ENCODE measurements at places on chromosomes 6 and 20. TPM values are rescaled to one million over a fixed set of nuclear protein-coding genes. Genes with fewer than 3 reads are reported as not detected.

- peaks cover 10% of the 10 kb centered on the region for H3K27me3 ChIP-seq
- H3K4me1 ChIP-seq: peaks cover 15% of the 10 kb centered on the region
- no peak overlapping the region for H3K27ac ChIP-seq
- H3K36me3 ChIP-seq: no peaks in the 10 kb centered on the region
- no peak for DNase-seq
These were observed 38.3 kb upstream of the MRPS18A start for GRCh38 chr6:43725643-43726580.

- no peaks in the 10 kb centered on the region for H3K27me3 ChIP-seq
- no peak overlapping the region for H3K27ac ChIP-seq
- H3K36me3 ChIP-seq: peaks cover 11% of the 10 kb centered on the region
- H3K4me3 ChIP-seq: no peak overlapping the region
- no peak for DNase-seq
These were observed 9.0 kb downstream of the FKBP1A start for GRCh38 chr20:1383623-1384404.

- no peaks in the 10 kb centered on the region for H3K27me3 ChIP-seq
- H3K27ac ChIP-seq: no peak overlapping the region
- peaks cover 20% of the 10 kb centered on the region for H3K4me1 ChIP-seq
- DNase-seq: no peak
These were observed 2.3 kb downstream of the POFUT1 start for GRCh38 chr20:32209850-32210605.

Gene SOBP
- 4.7 TPM for total RNA-seq

Gene ZC2HC1B
- not detected for total RNA-seq

- peaks cover 26% of the 10 kb centered on the region for H3K4me1 ChIP-seq
- peak; percentile 94 for DNase-seq
- H3K36me3 ChIP-seq: peaks cover 11% of the 10 kb centered on the region
These were observed 3.4 kb downstream of the MED20 start for GRCh38 chr6:41917528-41917927.

Gene RCAN2
- 9.9 TPM for total RNA-seq

GRCh38 chr20:19275630-19276071, 63.2 kb downstream of the SLC24A3 start:
- DNase-seq: no peak
- no peaks in the 10 kb centered on the region for H3K36me3 ChIP-seq
- H3K27ac ChIP-seq: no peak overlapping the region
- H3K27me3 ChIP-seq: no peaks in the 10 kb centered on the region
- no peak overlapping the region for H3K4me3 ChIP-seq

DNA sequence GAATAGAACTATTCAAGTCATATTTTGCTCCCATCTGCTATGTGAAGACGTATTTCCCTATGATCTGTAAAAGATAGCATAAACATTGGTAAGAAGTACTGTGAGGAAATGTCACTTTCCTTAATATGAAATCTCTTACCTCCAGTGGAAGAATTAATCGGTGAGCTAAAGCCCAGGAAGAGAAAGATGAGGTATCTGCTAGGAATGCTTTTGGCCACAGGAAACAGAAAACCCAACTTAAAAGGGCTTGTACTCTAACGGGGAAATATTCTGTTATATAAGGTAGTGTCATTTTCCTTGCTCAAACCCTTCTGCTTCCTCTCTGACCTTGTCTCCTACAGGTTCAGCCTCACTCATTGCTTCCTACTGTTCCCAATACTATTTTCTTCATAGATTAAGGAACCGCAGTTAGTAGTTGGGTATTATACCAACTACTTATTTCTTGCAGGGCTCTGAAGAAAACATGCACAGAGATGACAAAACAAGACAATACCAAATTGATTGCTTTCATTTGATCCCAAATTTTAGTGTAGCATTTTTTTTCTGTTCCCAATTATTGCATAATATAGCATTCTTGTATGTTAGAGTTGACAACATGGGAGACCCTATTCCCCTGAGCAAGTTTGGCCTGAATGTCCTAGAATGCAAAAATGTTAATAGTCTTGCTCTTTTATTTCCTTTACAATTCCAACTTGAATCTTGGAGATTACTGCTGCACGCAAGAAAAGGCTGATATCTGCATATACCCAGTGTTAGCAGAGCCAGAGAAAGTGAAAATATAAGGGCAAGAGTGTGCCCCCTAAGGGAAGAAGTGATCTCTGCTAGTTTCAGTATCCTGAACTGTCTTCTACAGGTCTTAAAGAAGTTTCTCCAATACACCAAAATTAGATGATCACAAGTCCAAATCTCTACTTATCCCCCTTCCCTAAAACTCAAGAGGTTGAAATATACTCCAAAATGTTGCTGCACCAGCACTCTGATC, 65.3 kb downstream of the AFG1L start:
- no peak overlapping the region for H3K27ac ChIP-seq
- DNase-seq: peak; percentile 50
- no peak overlapping the region for H3K4me3 ChIP-seq
- peaks cover 9% of the 10 kb centered on the region for H3K4me1 ChIP-seq
- no peaks in the 10 kb centered on the region for H3K27me3 ChIP-seq

Gene FAM217A
- not detected for total RNA-seq

DNA sequence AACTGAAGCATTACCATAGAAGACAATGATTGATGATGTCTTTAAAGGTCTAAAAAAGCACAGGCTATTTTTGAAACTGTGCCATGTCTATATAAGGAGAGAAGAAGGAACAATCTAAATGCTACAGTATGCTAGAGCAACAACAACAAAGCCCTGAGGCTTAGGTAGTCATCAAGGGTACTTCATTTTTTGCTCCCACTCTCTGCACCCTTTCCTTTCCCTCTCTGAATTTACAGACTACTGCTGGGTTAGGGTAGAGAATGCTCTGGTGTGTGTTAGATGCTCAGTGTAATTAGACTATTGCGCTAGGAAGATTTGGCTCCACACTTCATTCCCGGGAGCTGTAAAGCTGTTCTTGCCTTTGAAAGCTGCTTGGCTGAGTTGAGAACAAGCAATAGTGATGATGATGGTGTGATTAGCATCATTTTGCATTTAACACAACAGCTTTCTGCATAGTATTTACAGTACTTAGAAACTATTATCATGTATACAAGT, 1262.5 kb upstream of the CITED2 start:
- no peaks in the 10 kb centered on the region for H3K27me3 ChIP-seq
- H3K36me3 ChIP-seq: no peaks in the 10 kb centered on the region
- no peaks in the 10 kb centered on the region for H3K4me1 ChIP-seq
- DNase-seq: peak; percentile 26

Gene GGTLC1
- total RNA-seq: not detected

- no peaks in the 10 kb centered on the region for H3K36me3 ChIP-seq
- no peak for DNase-seq
- no peak overlapping the region for H3K4me3 ChIP-seq
- peaks cover 11% of the 10 kb centered on the region for H3K27me3 ChIP-seq
- no peak overlapping the region for H3K27ac ChIP-seq
- H3K4me1 ChIP-seq: peaks cover 11% of the 10 kb centered on the region
These were observed 23.6 kb upstream of the SCAF8 start for GRCh38 chr6:154709621-154710020.

DNA sequence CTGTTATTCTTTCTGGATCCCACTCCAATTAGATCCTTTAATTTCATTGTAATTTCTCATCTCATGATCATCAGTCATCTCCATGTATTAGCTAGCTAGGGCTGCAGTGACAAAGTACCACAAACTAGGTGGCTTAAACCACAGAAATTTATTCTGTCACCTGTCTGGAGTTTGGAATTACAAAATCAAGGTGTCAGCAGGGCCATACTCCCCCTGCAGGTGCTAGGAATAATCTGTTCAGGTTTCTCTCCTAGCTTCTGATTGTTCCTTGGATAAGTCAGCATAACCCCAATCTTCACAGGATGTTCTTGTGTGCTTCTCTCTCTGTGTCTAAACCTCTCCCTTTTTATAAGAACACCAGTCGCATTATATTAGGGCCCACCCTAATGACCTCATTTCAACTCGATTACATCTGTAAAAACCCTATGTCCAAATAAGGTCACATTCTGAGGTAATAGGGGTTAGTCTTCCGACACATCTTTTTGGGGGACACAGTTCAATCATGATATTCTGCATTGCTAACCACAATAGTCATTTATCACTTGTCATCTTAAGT, 40.5 kb downstream of the BEND6 start:
- no peak overlapping the region for H3K27ac ChIP-seq
- no peaks in the 10 kb centered on the region for H3K36me3 ChIP-seq
- DNase-seq: no peak

- no peaks in the 10 kb centered on the region for H3K4me1 ChIP-seq
- H3K27ac ChIP-seq: no peak overlapping the region
- H3K27me3 ChIP-seq: no peaks in the 10 kb centered on the region
- H3K36me3 ChIP-seq: no peaks in the 10 kb centered on the region
- no peak overlapping the region for H3K4me3 ChIP-seq
These were observed 585.6 kb downstream of the UTRN start for GRCh38 chr6:144870782-144871181.

Gene ECT2L
- total RNA-seq: not detected

GRCh38 chr20:62219992-62220665, at the start of gene HRH3:
Gene HRH3 (minus strand): TSS chr20:62220278. CDS start chr20:62219970, 308 bp downstream.
- H3K36me3 ChIP-seq: no peaks in the 10 kb centered on the region
- H3K4me1 ChIP-seq: no peaks in the 10 kb centered on the region
- no peak within 1 kb of the TSS for H3K27ac ChIP-seq
- DNase-seq: no peak
- no peak within 1 kb of the TSS for H3K4me3 ChIP-seq
- H3K27me3 ChIP-seq: peaks cover 38% of the 10 kb centered on the region

Gene SLC2A10
- 12.7 TPM for total RNA-seq

GRCh38 chr6:166162599-166163342, 4.9 kb downstream of the TBXT start:
- no peak for DNase-seq
- no peaks in the 10 kb centered on the region for H3K4me1 ChIP-seq
- no peak overlapping the region for H3K4me3 ChIP-seq
- H3K27ac ChIP-seq: no peak overlapping the region
- H3K36me3 ChIP-seq: no peaks in the 10 kb centered on the region

Gene RIPPLY2
- not detected for total RNA-seq

Gene BTNL2
- not detected for total RNA-seq

GRCh38 chr6:148231572-148231971, 111.1 kb upstream of the SASH1 start:
- no peaks in the 10 kb centered on the region for H3K27me3 ChIP-seq
- peaks cover 9% of the 10 kb centered on the region for H3K4me1 ChIP-seq
- H3K36me3 ChIP-seq: no peaks in the 10 kb centered on the region

DNA sequence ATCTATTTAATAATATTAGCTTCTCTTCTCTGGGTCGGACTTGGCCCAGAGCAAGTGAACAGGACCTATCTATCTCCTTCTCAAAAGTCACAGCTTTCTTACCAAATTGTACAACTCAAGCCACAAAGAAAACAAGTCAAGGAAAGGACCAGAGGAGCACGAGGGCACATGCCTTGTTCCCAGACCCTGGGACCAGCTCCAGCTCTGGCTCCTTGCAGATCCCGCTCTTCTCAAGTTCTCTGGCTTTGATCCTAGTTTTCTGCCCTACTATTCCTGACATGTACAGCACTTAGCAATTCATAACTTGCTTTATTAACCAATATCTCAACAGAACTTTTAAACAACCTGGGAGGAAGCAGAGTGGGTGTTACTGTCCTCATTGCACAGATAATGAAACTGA, 185.9 kb downstream of the ESR1 start:
- H3K4me1 ChIP-seq: no peaks in the 10 kb centered on the region
- no peak overlapping the region for H3K27ac ChIP-seq
- no peak overlapping the region for H3K4me3 ChIP-seq
- no peak for DNase-seq
- H3K27me3 ChIP-seq: no peaks in the 10 kb centered on the region
- no peaks in the 10 kb centered on the region for H3K36me3 ChIP-seq

DNA sequence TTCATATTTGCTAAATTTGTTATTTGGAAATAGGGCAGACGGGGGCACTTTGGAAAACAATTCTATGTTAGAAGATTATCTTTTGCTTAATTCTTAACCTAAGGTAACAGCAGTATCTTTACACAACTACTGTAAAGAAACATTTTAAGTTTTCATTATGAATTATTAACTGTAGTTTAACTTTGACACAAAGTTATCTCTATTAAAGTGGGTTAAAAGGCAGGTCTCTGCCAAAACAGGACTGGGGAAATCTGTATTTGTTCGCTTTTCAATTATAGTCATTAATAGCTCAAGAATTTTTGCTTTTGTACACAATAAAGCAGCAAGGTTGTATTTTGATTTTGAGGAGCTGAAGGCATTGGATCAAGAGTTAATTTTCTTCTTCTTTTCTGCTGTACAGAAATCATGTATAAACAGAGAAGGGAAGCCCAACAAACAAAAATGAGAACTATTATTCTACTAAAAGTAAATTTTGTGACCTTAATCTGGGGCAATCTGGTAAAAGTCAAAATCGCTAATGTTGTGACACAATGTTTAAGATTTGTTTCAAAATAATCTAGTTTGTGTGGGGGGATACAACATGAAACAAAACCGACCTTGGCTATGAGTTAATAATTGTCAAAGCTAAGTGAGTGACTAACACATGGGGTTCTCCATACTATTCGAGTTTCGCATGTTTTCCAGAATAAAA, 2.9 kb downstream of the STAU1 start:
- H3K27me3 ChIP-seq: no peaks in the 10 kb centered on the region
- DNase-seq: no peak
- H3K36me3 ChIP-seq: no peaks in the 10 kb centered on the region
- H3K4me3 ChIP-seq: no peak overlapping the region
- peaks cover 8% of the 10 kb centered on the region for H3K4me1 ChIP-seq

GRCh38 chr20:56715902-56716519, 86.9 kb downstream of the TFAP2C start:
- H3K27me3 ChIP-seq: peaks cover 3% of the 10 kb centered on the region
- no peaks in the 10 kb centered on the region for H3K4me1 ChIP-seq
- H3K4me3 ChIP-seq: no peak overlapping the region
- no peak for DNase-seq
- no peak overlapping the region for H3K27ac ChIP-seq
- H3K36me3 ChIP-seq: no peaks in the 10 kb centered on the region

Measured in astrocyte (in vitro differentiated cells and primary cell).